ENCODE measurements at places on chromosomes 5 and 9. TPM values are rescaled to one million over a fixed set of nuclear protein-coding genes. Genes with fewer than 3 reads are reported as not detected.

The PCDHA5 gene
- not detected for polyA plus RNA-seq

The CER1 gene
- not detected for polyA plus RNA-seq

The FOXD4L6 gene
- not detected for polyA plus RNA-seq

The FGF1 gene
- polyA plus RNA-seq, result 5.1 TPM

The SLC44A1 gene
- polyA plus RNA-seq, result 16.9 TPM

The SLC34A3 gene
- 1.8 TPM for polyA plus RNA-seq

The PLAC8L1 gene
- polyA plus RNA-seq, result 1.3 TPM

The RNF208 gene
- 4.2 TPM for polyA plus RNA-seq

The GPR21 gene
- polyA plus RNA-seq, result 0.39 TPM

The C9orf50 gene
- polyA plus RNA-seq, result 0.26 TPM

The GZMA gene
- 0.36 TPM for polyA plus RNA-seq

The PCDHGA8 gene
- 0.80 TPM for polyA plus RNA-seq

The ENTREP1 gene
- 48.7 TPM for polyA plus RNA-seq

The ABCA2 gene
- 18.4 TPM for polyA plus RNA-seq

The LCN10 gene
- 5.6 TPM for polyA plus RNA-seq

The PAEP gene
- polyA plus RNA-seq, result not detected

The ADRA1B gene
- 0.92 TPM for polyA plus RNA-seq

The SLC36A1 gene
- 21.6 TPM for polyA plus RNA-seq

The RNF180 gene
- 1.2 TPM for polyA plus RNA-seq

The DBH gene
- polyA plus RNA-seq, result 0.54 TPM

The TLE4 gene
- polyA plus RNA-seq, result 19.2 TPM

The NDUFA8 gene
- 58.6 TPM for polyA plus RNA-seq

The GNA14 gene
- polyA plus RNA-seq, result 6.0 TPM

The PCDHB10 gene
- 5.3 TPM for polyA plus RNA-seq

The MINAR2 gene
- 0.19 TPM for polyA plus RNA-seq

The ZNF354C gene
- polyA plus RNA-seq, result 6.7 TPM

The FREM1 gene
- 20.2 TPM for polyA plus RNA-seq

The LCN9 gene
- polyA plus RNA-seq, result not detected

The ANXA1 gene
- 81.4 TPM for polyA plus RNA-seq

The TUSC1 gene
- polyA plus RNA-seq, result 12.4 TPM

The SLCO4C1 gene
- polyA plus RNA-seq, result 4.4 TPM

The CMBL gene
- 110 TPM for polyA plus RNA-seq

The PCDH1 gene
- polyA plus RNA-seq, result 18.8 TPM

The PCDHB14 gene
- 7.5 TPM for polyA plus RNA-seq

The PLPP6 gene
- 4.6 TPM for polyA plus RNA-seq

The ANKRD55 gene
- polyA plus RNA-seq, result 0.27 TPM

The MEIKIN gene
- not detected for polyA plus RNA-seq

The RFK gene
- polyA plus RNA-seq, result 11.3 TPM

The CORO2A gene
- polyA plus RNA-seq, result 0.37 TPM

The DOCK8 gene
- 8.2 TPM for polyA plus RNA-seq

The GLRA1 gene
- polyA plus RNA-seq, result not detected

The HRCT1 gene
- 0.83 TPM for polyA plus RNA-seq

The GARIN3 gene
- polyA plus RNA-seq, result not detected

The ROPN1L gene
- polyA plus RNA-seq, result 0.25 TPM

The OXCT1 gene
- polyA plus RNA-seq, result 11.6 TPM
